ENCODE measurements at places on chromosomes 12 and 14.

- DNase-seq = no peak
Measured at GRCh38 chr14:28952666-28953065, 186.1 kb downstream of the FOXG1 start.

DNA sequence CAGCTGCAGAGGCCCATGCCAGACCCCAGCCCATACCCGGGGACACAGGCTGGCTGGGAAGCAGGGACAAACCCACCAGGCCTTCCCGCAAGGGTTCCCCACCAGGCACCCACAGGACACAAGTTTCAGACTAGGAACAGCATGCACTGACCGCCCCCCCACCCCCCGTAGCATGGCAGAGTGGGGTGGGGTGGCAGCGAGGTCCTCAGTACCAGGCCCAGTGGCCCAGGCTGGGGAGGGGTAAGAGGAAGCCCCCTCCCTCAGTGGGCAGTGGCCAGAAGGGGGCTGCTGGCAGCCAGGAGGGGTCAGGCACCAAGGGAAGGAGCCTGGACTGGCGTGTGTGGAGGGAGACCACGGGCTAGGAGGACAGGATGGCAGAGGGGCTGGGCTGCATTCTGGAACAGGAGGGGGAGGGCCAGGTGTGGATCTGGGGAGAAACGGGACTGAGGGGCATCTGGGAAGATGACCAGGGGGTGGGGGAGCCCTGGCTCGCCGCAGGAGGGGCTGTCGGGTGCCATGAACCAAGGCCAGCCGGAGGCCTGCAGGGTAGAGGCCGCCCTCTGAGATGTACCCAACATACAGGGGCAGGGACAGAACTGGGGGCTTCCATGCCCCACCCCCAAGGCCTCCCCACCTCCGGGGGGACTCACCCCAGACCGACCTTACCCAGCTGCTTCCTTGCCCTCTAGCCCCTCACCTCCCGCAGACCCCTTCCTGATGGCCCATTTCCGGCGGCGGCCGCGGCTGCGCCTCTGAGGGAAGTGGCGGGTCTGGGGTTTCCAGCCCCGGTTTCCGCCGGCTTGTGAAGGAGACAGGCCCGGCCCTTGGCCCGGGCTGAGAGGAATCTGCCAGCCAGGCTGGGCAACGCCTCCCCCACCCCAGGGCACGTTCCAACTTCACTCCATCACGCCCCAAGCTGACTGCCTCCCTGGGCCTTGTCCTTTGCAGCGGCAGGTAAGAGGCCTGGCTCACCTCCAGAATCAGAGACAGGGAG, 5.6 kb upstream of the JAG2 start:
- DNase-seq = no peak

- no peak for DNase-seq
Measured at GRCh38 chr12:10557766-10558165, 52.1 kb downstream of the EIF2S3B start.

DNA sequence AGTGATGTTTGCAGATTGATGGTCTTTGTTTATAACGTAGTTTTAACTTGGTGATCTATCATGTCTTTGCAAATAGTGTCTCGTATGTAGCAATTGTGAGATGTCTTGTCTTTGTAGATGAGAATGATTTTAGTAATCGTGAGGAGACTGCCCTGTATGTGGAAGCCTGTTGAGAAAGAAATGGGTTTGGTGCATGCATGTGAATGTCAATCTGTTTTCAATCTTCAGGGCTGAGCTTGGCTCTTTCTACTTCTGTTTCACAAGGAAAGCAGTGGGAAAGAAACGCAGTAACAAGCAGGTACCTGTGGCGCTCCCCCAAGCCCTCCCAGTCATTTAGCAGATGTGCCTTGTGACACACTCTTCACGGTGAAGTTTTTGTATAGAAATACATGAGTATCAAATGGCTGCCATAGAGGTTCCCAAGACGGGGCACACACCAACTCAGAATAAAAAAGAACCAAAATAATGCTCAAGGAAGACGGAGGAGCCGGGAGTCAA, 342.8 kb upstream of the DDHD1 start:
- no peak for DNase-seq

DNA sequence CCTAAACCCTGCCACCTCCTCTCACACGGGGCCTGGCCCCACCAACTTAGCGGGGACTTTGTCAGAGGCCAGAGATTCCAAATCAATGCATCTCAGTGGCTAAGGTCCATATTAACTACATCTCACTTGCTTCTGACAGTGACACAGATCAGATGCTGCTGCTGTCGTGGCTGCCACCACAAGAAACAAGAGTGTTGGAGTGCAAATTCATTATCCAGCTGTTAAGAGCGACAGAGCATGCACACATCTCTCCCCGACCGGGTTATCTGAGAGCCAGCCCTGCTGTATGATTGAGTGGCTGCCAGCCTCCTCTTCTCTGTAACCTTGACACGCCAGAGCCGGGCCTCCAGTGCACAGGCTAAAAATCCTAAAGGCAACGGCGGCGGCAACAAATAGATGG, 40.2 kb downstream of the SPRING1 start:
- DNase-seq = no peak

DNA sequence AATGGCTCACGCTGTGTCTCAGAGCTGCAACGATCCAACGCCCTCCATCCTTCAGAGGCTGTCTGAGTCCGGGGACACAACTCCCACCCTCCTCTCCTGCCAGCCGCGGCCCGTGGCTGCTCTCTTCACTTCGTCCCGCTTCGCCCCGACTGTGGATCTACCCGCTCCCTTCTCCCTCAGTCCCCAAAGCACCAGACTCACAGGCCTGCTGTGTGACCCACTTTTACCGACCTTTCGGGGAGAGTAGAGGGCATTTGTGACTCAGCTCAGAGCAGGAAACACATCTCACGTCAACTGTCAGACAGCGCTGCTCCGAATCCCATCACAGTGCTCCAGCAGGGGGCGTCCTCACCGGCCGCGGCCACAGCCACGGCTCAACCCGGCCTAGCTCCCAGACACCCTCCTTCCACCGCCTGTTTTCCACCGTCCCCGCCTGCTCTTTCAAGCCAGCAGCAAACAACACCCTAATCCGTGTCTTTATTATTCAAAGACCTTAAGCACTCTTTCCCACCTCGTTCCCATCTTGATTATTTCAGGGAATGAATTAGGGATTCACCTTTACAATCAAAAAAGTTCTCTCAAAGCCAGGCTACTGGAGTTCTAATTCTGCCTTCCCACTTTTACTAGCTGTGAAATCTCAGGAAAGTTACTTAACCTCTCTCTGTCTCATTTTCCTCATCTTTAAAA, 5.0 kb upstream of the AQP2 start:
- DNase-seq = peak; percentile 37

DNA sequence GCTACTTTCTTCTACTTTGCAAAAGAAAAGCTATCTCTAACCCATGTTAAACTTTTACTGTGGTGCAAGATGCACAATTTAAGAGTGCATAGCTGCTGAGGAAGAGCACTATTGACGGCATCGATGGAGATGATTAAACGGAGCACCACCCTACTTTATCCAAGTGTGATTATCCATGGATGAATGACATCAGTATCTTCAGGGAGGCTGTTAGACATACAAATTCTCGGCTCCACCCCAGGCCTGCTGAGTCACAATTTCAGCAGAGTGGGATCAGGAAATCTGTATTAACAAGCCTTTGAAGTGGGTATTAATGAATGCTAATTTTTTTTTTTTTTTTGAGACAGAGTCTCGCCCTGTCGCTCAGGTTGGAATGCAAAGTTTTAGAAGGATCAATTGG, 16.2 kb downstream of the SLC2A14 start:
- DNase-seq = no peak

- DNase-seq = no peak
Measured at GRCh38 chr12:88994971-88995370, 357.3 kb downstream of the DUSP6 start.

GRCh38 chr14:26594756-26595545, 2.9 kb downstream of the NOVA1 start:
- DNase-seq = no peak

GRCh38 chr14:65251213-65251612, 148.9 kb upstream of the MAX start:
- no peak for DNase-seq

DNA sequence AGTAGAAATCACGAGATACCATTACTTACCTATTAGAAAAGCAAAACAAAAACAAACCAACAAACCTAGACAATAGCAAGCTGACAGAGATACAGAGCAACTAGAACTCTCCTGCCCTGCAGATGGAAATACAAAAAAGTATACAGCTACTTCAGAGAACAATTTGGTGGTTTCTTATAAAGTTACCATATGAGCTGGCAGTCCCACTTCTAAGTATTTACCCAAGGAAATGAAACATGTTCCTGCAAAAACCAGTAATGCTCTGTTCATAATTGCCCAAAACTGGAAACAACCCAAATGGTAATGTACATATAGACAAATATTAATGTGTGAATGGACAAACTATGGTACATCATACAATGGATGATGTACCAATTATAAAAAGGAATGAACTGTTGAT, 31.7 kb downstream of the FUT8 start:
- no peak for DNase-seq

DNA sequence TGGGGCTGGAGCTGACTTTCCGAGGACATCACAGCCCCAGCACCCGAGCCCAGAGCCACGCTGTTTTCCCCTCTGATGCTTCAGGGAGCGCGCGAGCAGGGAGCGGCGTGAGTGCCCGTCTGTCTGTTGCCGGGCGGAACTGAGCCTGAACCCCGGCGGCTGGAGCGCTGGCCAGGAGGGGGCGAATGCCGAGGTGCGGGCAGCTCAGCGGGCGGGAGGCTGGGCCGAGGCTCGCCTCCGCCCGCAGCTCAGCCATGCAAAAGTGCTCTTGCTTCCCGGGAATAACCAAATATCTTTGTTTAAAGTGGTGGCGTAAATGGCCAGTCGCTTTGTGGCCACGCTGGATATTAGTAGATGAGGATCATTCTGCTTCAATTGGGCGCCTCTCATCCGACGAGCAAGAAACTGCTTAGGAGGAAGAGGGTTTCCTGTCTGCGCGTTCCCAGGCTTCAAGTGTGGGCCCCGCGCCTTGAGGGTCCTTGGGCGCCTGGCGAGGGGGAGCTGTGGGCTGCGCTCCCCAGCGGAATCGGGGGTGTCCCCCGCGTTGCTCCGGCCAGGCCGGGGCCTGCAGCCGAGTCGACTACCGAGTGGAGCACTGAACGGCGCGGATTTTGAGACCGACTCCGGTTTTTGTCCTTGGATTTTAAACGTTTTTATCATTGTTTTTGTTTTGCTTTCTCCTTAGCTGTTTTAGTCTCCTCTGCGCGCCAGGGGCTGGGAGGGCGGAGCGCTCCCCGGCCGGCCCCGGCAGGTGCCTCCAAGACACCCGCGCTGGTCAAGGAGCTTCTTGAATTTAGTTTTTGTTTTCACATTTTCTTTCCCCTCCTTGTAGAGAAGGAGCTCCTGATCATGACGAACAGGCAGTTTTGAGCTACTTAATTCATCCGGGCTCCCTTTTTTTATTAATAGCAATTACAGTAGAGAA, 831 bp upstream of the NKX2-1 start:
- no peak for DNase-seq

GRCh38 chr12:92493816-92494215, 209.0 kb upstream of the PLEKHG7 start:
- no peak for DNase-seq

GRCh38 chr12:124391340-124392261, 96.7 kb downstream of the RFLNA start:
- no peak for DNase-seq

DNA sequence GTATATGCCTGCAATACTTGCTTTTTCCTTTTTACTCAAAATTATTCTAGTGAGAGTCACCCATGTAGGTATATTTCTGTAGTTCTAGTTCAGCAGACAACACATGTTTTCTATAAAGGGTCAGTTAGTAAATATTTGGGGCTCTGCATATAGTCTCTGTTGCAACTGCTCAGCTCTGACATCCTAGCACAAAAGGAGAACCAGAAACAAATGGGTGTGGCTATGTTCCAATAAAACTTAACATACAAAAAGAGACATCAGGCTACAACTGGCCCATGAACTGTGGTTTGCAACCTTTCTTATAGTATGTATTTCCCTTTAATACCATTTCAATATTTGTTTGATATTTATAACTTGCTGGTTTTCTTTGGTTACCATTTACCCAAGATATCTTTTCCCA, 11.9 kb downstream of the NT5DC3 start:
- DNase-seq = no peak

GRCh38 chr14:99724939-99725773, 41.1 kb downstream of the CYP46A1 start:
- DNase-seq = no peak

- no peak for DNase-seq
Measured at GRCh38 chr12:2593045-2593444, 201.7 kb upstream of the FKBP4 start.

DNA sequence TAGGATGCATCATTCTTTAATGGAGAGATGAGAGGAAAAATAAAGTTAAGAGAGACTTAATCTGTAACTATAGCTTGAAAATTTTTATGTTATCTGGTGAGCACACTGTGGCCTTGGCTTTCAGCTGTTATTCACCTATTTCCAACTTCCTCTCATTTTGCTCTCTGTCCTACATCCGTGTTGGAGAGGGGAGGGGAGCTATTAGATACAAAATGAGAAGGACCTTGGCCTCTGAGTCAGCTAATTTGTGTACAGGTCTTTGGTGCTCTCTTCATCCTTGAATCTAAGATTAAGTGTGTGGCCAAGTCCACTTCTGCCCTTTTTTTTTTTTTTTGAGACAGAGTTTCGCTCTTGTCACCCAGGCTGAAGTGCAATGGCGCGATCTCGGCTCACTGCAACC, 887 bp upstream of the APOBEC1 start:
- no peak for DNase-seq

GRCh38 chr14:20679907-20680306, 4.5 kb upstream of the RNASE4 start:
- no peak for DNase-seq

DNA sequence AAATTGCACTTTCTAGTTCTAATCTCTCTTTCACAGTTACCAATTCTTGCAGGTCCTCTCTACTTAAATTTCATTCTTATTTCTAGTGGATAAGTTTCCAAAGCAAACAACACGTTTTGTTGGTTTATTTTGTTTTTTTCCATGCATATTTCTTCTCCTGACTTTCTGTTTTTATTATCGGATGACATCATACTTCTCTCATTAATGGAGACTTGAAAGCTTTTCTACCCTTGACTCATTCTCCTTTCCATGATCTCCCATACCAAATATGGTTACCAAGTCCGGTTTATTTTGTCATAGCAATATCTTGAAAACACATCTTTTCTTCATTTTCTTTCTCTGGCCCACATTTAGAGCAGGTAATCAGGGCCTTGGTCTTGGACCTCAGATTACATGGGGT, 796.5 kb downstream of the GALC start:
- DNase-seq = no peak

DNA sequence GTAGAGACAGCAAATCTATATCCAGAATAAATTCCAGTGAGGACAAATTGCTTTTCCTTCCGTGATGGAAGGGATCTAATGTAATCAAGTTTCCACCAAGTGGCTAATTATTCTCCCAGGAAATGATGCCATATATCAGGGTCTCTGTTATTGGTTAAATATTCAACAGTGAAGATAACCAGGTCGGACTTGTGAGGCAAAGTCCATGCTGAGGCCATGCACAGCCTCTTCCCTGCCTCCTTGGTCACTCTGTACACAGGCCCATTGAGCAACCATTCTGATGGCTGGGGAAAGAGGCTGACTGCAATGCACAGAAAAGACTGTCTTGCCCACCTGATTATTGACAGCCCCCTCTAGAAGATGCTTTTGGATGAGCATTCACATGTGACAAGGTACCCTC, 90.1 kb downstream of the TNFAIP2 start:
- no peak for DNase-seq
